ENCODE measurements at places on chromosomes 16 and 17.
A peak's percentile ranks its signal among the peaks of the same experiment; 100 is the strongest.

- no peak for DNase-seq
Observed at GRCh38 chr17:73519011-73519410, 125.2 kb downstream of the SDK2 start.

- DNase-seq = no peak
Observed at GRCh38 chr17:1050996-1051925, 54.3 kb downstream of the TIMM22 start.

GRCh38 chr16:74449470-74449869 is 28.2 kb upstream of the CLEC18B start:
- no peak for DNase-seq

DNA sequence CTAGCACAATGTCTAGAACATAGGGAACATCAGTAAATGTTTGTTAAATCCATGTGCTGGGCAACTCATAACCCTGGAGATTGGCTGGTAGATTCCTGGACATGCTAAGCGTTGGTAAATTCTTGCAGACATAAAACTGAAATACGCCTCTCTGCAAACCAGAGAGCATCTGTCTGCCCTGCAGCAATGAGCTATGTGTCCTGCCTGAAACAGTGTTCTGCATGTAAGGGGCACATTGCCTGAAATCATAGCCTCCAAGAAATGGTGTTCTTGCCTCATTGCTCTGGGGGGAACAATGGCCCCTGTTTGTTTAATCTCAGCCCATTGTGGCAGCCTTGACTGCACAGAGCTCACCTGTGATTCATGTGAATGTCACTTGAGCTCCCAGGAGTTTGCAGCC is 113.5 kb upstream of the CCL2 start:
- DNase-seq = no peak

GRCh38 chr16:3519581-3519980 is 18.8 kb downstream of the CLUAP1 start:
- no peak for DNase-seq

GRCh38 chr16:48583075-48584065 is 26.6 kb downstream of the N4BP1 start:
- no peak for DNase-seq

- DNase-seq = no peak
Observed at GRCh38 chr17:13001991-13002615, 15.7 kb downstream of the ELAC2 start.

- DNase-seq = no peak
Observed at GRCh38 chr17:64113006-64113405, 16.9 kb downstream of the ERN1 start.

DNA sequence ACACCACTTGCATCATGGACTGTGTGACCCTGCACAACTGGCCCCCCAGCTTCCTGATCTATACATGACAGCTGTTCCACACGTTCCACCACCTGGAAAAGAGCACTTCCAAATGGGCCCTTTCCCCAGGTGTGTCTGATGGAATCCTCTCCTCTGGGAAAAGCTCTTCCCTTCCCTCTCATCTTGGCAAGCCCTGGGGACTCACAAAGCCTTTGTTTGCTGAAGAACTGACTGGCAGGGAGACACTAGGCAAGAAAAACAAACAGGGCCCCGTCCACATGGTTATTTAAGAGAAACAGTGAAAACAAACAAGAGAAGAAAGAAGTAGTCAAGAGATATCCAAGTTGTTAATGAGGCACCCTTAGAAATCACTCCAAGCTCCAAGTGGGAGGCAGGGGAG is 52.6 kb downstream of the C16orf95 start:
- no peak for DNase-seq

GRCh38 chr17:35865412-35866340 is 3.0 kb downstream of the HEATR9 start:
- DNase-seq = no peak

DNA sequence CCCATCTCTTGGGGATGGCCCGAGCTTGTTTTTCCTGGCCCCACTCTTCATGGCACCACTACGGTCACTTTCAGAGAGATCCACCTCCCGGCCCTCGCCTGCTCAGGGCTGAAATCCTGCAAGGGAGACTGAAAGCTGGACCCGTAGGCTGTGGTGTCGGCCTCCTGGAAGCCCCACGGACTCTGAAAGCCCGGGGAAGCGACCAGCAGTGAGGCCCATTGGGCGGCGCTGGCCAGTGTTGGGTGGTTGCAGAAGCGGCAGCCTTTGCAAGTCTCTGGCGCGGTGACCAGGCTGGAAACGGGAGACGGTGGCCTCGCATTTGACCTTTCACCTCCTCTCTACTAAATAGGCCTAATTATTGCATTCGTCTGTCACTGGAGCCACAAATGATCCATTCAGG is 186.0 kb upstream of the FOXF1 start:
- DNase-seq = no peak

- DNase-seq = no peak
Observed at GRCh38 chr17:21425321-21425720, 49.2 kb downstream of the KCNJ12 start.

- DNase-seq = peak; percentile 38
Observed at GRCh38 chr17:65656390-65657250, 95.2 kb upstream of the AXIN2 start.

- peak; percentile 4 for DNase-seq
Observed at GRCh38 chr16:58299757-58300349, 5.0 kb upstream of the PRSS54 start.

- no peak for DNase-seq
Observed at GRCh38 chr16:82439678-82440293, 187.0 kb upstream of the CDH13 start.

- no peak for DNase-seq
Observed at GRCh38 chr16:85857406-85857805, 41.6 kb upstream of the IRF8 start.

DNA sequence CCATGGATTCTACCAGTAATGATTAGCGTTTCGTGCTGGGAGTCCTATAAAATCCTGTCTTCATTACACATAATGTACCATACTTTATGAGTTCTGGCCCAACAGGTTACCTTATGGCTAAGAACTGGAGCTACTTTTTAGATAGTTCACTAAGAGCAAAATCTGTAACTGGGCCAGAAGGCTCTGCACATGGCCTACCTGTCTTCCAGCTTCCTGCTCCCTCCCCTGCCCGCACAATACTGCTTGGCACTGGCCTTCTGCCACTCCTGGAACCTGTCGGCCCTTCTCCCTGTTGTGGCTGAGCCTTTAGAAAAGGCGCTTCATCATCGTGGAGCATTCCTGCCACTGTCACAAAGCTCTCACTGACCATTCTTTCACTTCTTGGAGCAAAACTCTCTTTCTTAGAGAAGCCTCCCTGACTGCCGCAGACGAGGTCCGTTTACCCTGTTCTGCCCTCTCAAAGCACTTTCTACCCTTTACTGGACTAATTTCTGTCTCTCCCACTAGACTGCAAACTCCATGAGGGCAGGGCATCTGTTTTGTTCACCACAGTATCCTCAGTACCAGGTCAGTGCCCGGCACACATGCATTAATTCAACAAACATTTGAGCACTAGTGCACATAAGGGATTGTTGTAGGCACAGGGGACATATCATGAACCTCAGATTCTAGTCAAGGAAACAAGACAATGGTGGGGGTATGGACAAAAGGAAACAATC is 116.5 kb downstream of the PARN start:
- no peak for DNase-seq

GRCh38 chr16:83539736-83540490 is 267.9 kb upstream of the HSBP1 start:
- DNase-seq = no peak

- DNase-seq = no peak
Observed at GRCh38 chr17:56638591-56639051, 45.1 kb downstream of the NOG start.

GRCh38 chr16:23207485-23207884 is 24.9 kb downstream of the SCNN1G start:
- no peak for DNase-seq

GRCh38 chr16:75043175-75043895 is 44.5 kb downstream of the ZNRF1 start:
- DNase-seq = no peak

GRCh38 chr16:69404275-69404805 is 18.5 kb upstream of the TERF2 start:
- no peak for DNase-seq

- no peak for DNase-seq
Observed at GRCh38 chr16:30418350-30419181, 11.2 kb downstream of the ZNF771 start.

GRCh38 chr16:58205276-58206036 is 7.5 kb upstream of the CSNK2A2 start:
- DNase-seq = no peak
